Activated T-cell treated with anti-CD3 and anti-CD28 coated beads, Interleukin-2, amount 50 U/mL, for 1 hour (primary cell): ENCODE measurements at places on chromosomes 16 and 17.

- no peak for DNase-seq
These were observed 20.2 kb downstream of the NGFR start for GRCh38 chr17:49515196-49515770.

DNA sequence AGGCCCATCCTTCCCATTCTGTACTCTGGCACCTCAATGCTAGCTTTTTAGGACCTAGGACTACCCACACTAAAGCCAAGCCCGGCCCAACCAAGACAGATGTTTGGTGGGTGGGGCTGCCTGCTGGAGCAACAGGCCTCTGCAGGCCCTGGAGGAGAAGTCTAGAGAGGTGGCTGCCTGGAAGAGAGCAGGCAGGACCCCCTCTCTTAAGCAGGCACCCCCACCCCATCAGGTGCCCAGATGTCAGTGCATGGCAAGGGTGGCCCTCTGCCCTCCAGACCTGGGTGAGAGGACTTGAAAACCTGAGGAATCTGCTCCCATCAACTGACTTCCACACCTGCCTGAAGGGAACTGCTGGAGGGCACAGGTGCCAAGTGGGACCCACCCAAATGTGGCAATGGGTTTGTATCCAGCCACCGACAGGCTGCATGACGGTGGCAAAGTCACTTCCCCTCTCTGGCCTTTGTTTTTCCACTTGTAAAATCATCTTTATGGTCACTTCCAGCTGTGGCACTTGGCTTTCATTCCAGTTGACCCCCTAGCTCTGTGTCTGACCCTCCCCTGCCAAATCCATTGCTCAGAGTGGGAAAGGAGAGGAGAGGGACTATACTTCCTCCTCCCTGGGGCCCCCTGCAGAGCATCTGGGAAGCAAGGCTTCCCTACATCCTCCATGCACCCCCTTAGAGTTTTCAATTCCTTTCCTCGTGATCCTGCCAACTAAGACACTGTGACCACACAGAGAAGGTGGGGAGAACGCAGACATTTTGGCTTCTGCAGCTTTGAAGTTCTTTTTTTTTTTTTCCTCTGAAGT, 1.7 kb upstream of the STAT5A start:
- peak; percentile 26 for DNase-seq

- DNase-seq = no peak
These were observed 2.6 kb downstream of the TSPOAP1 start for GRCh38 chr17:58325976-58326468.

DNA sequence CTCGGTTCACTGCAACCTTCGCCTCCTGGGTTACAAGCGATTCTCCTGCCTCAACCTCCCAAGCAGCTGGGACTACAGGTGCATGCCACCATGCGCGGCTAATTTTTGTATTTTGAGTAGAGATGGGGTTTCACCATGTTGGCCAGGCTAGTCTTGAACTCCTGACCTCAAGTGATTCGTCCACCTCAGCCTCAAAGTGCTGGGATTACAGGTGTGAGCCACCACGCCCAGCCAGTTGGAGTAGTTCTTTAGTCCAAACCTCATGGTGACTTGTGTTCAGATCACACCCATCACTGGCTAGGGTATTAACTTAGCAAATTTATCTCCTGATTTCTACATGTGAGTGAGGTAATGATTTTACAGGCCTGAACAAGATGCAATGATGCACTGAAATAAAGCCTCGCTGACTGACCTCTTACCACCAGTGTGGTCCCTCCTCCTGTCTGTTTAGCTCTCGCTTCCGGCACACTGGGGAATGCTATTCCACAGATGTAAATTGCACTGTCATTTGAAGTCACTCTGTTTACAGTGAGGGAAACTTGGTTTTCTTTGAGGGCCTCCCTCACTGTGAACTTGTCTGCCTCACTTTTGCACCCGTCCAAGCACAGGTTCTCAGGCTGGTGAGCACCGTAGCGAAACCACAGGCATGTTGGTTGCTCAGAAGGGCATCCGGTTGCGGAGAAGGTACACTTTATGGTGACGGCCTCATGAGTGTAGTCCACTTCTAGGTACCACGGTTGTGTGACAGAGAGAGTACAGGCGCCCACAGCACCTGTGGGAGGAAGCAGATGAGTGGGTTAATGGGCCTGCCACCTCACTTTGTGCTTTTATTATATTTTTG, 5.5 kb downstream of the IGSF6 start:
- peak; percentile 68 for DNase-seq

DNA sequence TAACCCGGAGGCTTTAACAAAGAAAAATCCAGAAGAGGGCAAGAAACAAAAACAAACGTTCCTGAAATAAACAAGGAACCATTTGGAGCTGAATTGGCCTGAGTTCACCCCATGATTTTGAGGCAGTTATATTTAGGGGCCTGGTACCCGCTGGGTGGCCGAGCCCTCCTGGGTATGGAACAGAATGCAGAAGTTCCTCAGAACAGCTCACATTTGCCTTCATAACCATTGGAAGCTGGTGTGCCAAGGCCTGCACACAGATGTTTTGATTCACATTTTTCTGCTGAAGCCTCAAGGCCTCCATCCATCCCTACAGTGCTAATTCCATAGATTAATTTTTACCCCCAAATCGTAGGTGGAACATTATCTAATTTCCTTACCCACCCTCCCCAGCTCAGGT, 3.3 kb upstream of the ZFHX3 start:
- no peak for DNase-seq

DNA sequence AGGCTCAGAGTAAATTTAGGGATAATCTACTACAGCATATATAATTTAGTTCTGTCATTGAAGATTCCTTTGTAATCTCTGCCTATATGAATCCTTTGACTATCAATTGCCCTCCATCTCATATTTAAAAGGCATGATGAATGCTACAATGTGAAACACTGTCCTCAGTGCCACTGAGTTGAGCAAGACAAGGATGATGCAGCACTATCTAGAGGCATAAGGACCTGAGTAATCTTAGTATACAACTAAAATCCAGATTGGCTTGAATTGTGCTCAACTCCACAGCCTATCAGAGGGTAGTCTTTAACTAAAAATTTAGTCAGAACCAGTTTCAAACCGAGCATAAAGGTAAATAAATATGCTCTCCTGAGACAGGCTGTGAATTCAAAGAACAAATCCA, 11.6 kb upstream of the STRADA start:
- DNase-seq = no peak

- no peak for DNase-seq
These were observed 10.1 kb upstream of the PCTP start for GRCh38 chr17:55740511-55741355.

GRCh38 chr17:44188576-44189403, 2.0 kb downstream of the TMUB2 start:
- no peak for DNase-seq

DNA sequence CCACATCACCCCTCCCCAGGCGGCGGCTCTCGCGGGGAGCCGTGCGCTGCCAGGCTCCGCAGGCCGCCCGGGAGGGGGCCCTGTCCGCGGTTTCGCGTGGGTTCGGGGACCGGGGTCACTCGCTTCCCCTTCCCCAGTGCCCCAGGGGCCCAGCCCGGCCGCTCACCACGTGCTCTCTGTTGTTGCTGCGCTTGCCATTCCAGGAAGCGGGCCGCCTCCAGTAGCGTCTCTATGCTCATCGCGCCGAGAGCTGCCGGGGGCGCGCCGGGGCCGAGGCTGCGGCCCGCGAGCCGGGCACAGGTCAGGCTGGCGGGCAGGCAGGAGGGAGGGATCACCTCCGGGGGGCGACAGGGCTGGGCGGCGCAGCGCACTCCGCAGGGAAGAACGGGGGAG, 390 bp downstream of the MNT start:
- DNase-seq = peak; percentile 66

- DNase-seq = peak; percentile 8
These were observed 2.8 kb downstream of the XYLT2 start for GRCh38 chr17:50348522-50349242.

- no peak for DNase-seq
These were observed 157.5 kb upstream of the SOX9 start for GRCh38 chr17:71963351-71963750.

- DNase-seq = no peak
These were observed 93.8 kb downstream of the TNFRSF13B start for GRCh38 chr17:16878084-16878483.

GRCh38 chr17:80790981-80791742, 200.5 kb upstream of the CHMP6 start:
- DNase-seq = no peak
